ENCODE measurements at places on chromosomes 3 and 15.

DNA sequence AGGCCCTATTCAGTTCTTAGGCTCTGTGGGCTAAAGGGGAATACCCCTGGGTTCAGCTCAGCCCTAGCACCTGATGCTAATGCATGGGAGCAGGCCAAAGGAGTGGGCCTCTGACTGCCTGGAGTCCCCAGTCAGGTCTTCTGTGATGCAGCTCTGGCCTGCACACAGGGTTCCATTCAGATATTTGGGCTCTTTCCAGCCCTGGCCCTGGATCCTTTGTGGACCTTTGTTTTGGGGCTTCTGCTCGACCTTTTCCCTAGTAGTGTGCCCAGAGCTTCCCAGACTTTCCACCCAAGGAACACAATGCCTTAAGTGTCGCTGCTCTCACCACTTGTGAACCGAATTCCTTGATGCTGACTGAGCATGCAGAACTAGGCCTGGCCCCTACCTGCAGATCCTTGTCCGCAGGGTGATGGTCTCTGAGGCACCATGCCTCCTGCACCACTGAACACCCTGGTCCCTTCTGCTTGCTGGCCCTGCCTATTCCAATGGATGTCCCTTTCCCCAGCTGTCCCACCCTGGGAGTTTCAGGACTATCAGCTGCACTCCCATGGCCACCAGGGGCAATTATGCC lies 5.1 kb downstream of the SEC13 start:
- no peak overlapping the region for H3K4me3 ChIP-seq
- no peak for DNase-seq
- no peak overlapping the region for H3K27ac ChIP-seq
- H3K36me3 ChIP-seq: peaks cover 62% of the 10 kb centered on the region
- no peaks in the 10 kb centered on the region for H3K27me3 ChIP-seq

GRCh38 chr3:37608061-37608702 lies 253.5 kb upstream of the CTDSPL start:
- H3K27me3 ChIP-seq: no peaks in the 10 kb centered on the region
- peaks cover 58% of the 10 kb centered on the region for H3K4me1 ChIP-seq
- H3K36me3 ChIP-seq: no peaks in the 10 kb centered on the region
- H3K4me3 ChIP-seq: no peak overlapping the region

DNA sequence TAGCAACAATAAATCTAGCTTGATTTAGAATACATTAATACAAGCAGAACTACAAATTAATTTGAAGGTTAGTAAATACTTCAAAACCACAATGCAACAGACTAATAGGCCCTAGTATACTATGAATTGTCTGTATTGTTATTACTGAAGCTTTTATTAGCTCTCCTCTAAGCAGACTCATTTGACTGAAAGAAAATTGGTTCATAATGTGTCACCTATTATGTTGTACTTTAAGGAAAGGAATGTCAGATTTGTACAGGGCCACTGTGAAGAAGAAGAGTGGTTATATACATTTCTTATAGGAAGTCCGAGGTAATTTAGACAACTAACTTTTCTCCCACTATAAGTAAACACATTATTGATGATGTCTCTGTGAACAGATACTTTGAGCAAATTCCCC lies 954.5 kb downstream of the ZPLD1 start:
- H3K27ac ChIP-seq: no peak overlapping the region
- H3K4me3 ChIP-seq: no peak overlapping the region
- H3K4me1 ChIP-seq: no peaks in the 10 kb centered on the region

DNA sequence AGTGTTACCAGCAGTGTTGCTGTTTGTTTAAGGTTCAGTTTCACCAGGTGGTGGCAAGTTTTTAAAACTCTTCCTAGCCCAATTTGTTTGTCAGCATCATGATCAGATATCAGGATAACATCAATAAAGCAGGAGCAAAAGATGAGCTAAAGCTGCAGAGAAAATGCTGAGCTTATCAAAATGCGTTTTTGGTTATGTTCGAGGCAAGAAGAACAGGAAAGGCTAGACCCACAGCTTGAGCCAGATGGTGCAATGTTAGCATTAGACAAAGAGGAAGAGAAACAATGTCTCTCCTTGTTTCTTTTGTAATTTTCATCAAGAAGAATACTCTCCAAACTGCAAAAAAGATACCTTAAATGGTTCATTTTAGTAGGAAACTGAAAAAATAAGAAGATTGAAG lies 66.2 kb downstream of the THRB start:
- no peaks in the 10 kb centered on the region for H3K27me3 ChIP-seq
- no peak overlapping the region for H3K4me3 ChIP-seq
- H3K27ac ChIP-seq: no peak overlapping the region
- DNase-seq: no peak

DNA sequence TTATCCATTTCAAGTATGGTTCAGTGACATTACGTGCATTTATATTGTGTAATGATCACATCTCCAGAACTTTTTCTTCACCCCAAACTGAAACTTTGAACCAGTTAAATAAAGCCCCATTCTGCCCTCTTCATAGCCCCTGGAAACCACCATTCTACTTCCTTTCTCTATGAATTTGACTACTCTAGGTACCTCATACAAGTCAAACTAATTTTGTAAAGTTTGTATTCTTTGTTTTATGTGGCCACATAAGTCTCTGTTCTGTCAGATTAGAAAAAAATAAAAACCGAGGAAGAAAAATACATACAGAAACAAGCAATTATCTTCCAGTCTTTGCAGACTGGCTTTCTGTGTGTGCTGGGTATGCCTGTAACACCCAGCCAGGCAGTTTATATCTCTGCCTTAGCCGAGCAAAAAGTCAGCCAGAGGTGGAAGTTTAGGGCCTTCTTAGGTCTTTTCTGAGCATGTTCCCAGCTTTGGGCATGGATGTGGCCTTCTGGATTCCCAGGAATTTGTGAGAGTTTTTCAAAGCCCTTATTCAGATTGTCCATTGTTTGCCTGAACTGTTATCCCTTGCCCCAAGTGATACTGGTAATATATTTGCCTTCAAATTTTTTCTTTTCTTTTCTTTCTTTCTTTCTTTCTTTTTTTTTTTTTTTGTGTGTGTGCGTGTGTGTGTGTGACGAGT lies 6.0 kb upstream of the GRAMD1C start:
- no peaks in the 10 kb centered on the region for H3K36me3 ChIP-seq
- H3K4me1 ChIP-seq: no peaks in the 10 kb centered on the region
- DNase-seq: no peak
- no peak overlapping the region for H3K27ac ChIP-seq

DNA sequence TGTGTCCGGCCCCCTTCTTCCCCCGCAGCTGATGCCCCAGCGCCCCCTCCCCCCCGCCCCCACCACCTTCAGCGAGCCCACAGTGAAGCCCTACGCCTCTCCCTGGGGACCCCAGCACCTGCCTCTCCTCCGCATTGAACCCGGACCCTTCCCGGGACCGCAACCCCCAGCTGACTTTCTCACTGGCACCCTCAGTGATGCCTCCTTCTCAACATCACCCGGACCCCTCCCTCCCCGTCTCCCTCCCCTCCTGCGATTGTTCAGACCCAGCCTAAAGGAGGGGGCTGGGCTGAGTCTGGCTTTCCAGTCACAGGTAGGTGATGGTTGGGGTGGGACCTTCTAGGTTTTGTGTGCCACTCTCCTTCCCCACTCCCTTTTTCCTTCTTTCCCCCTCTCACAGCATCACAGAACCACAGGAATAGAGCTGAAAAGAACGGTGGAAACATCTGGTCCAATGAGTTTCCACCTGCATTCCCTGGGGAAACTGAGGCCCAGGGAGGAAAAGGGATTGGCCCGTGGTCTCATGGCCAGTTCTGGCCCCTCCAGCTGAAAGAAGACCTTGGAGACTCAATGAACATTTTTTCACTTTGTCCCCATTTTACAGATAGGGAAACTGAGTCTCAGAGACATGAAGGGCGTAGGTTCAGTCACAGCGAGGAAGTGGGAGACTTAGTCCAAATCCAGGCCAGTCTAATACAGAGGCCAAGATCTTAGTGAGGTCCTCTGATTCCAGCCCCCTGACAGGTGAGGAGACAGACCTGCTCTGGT lies 828 bp downstream of the CAND2 start:
- H3K27me3 ChIP-seq: no peaks in the 10 kb centered on the region
- no peaks in the 10 kb centered on the region for H3K36me3 ChIP-seq
- H3K4me3 ChIP-seq: peak overlapping the region; percentile 60
- peak overlapping the region; percentile 95 for H3K27ac ChIP-seq
- DNase-seq: no peak
- H3K4me1 ChIP-seq: peaks cover 13% of the 10 kb centered on the region

- no peaks in the 10 kb centered on the region for H3K27me3 ChIP-seq
- H3K36me3 ChIP-seq: peaks cover 6% of the 10 kb centered on the region
- H3K4me3 ChIP-seq: no peak overlapping the region
- no peak overlapping the region for H3K27ac ChIP-seq
Measured at GRCh38 chr3:81716870-81717509, 44.5 kb downstream of the GBE1 start.

- no peak overlapping the region for H3K27ac ChIP-seq
- no peaks in the 10 kb centered on the region for H3K4me1 ChIP-seq
- no peaks in the 10 kb centered on the region for H3K27me3 ChIP-seq
Measured at GRCh38 chr15:50487287-50487686, 59.2 kb downstream of the USP50 start.

DNA sequence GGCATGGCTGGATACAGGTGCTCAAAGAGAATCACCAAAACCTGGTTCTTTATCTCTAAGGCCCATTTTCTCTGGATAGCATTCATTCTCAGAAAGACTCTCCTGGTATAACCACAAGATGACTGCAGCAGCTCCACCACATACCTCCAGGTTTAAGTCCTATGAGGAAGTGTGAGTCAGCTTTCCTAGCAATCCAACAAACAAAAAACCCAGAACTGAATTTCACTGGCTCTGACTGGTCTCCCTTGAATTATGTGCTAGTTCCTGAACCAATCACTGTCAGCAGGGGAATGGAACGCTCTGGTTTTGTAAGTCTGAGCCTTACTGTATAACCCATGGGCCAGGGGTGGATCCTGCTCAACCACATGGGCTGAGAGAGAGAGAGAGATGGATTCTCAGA lies 27.2 kb downstream of the MRPL46 start:
- H3K36me3 ChIP-seq: no peaks in the 10 kb centered on the region
- no peak overlapping the region for H3K27ac ChIP-seq
- no peaks in the 10 kb centered on the region for H3K4me1 ChIP-seq
- no peak overlapping the region for H3K4me3 ChIP-seq
- H3K27me3 ChIP-seq: peaks cover 4% of the 10 kb centered on the region

GRCh38 chr15:73564255-73564654 lies 68.9 kb downstream of the NPTN start:
- H3K36me3 ChIP-seq: peaks cover 66% of the 10 kb centered on the region
- no peak for DNase-seq
- no peaks in the 10 kb centered on the region for H3K4me1 ChIP-seq
- no peaks in the 10 kb centered on the region for H3K27me3 ChIP-seq
- no peak overlapping the region for H3K4me3 ChIP-seq

DNA sequence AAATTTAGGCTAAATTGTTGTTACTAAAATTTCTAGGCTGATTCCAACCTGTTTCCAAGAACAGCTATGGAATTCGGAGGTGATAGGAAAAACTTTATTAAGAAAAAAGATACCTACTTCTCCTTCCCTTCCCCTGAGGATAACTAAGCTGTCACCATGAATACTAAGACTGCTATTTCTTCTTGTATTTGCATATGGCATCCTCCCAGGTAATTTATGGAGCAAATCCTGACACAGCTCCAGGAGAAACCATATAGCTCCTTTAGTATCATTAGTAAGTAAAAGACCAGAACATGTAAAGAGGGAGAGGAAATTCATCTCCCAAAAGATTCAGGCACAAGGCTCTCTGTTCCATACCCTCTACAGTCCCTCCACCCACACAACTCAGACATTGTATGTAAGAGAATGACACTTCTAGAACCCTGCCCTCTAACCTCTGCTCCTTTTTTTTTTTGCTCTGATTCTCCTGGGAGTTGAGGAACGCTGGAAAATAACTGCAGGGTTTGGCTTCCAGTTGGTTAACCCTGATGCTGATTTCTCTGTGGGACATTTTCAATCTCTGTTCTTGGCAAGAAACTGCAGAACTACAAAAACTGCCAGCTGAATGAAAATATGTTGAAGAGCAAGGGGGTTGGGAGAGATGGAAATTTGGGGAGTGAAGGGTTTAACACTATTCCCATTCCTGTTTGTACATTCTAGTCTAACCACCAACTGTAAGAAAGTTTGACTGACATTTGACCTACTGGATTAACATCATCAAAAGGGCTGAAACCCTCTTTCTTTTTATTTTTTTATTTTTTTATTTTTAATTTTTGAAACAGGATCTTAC lies 14.2 kb upstream of the MAGI1 start:
- H3K27me3 ChIP-seq: no peaks in the 10 kb centered on the region
- H3K4me3 ChIP-seq: no peak overlapping the region
- no peaks in the 10 kb centered on the region for H3K36me3 ChIP-seq
- peaks cover 3% of the 10 kb centered on the region for H3K4me1 ChIP-seq

DNA sequence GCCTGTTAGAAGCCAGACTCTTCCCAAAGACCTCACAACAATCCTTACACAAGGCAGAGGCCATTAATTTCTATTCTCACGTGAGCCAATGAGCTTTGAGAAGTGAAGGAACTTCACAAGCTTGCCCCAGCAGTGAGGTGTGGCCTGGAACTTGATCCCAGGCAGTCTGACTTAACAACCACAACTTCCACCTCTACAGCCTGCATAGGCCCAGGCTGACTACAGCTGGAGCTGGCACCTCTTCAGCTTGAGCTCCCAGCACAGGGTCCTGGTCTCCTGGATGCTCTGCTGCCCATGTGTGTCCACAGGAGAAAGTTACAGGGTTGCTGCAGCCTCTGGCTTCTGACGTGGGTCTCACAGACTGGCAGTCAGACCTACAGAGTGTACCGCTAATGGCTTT lies 111.0 kb downstream of the ERC2 start:
- DNase-seq: no peak
- H3K4me1 ChIP-seq: no peaks in the 10 kb centered on the region
- H3K27me3 ChIP-seq: no peaks in the 10 kb centered on the region
- no peaks in the 10 kb centered on the region for H3K36me3 ChIP-seq

DNA sequence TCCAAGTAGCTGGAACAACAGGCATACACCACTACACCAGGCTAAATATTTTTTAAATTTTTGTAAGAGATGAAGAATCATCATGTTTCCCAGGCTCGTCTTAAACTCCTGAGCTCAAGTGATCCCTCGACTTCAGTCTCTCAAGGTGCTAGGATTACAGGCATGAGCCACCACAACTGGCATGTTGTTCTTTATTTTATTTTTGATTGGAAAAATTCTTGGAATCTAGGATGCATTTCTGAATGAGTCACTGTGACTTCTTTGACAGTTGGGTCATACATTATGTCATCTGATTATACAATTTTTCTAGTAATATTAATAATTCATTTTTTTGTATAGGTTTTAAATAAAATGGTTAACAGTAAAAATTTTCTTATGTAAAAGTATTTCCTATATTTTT lies 870.2 kb downstream of the SI start:
- no peaks in the 10 kb centered on the region for H3K36me3 ChIP-seq
- H3K27ac ChIP-seq: no peak overlapping the region
- DNase-seq: no peak
- H3K4me1 ChIP-seq: no peaks in the 10 kb centered on the region

- no peaks in the 10 kb centered on the region for H3K36me3 ChIP-seq
- DNase-seq: no peak
- H3K27me3 ChIP-seq: no peaks in the 10 kb centered on the region
Measured at GRCh38 chr3:141811348-141811747, 48.1 kb downstream of the GRK7 start.

GRCh38 chr3:24069045-24069444 lies 124.0 kb downstream of the NR1D2 start:
- H3K27me3 ChIP-seq: no peaks in the 10 kb centered on the region
- H3K36me3 ChIP-seq: no peaks in the 10 kb centered on the region
- DNase-seq: no peak

GRCh38 chr3:174199696-174200095 lies 659.4 kb upstream of the NAALADL2 start:
- no peak for DNase-seq
- H3K27ac ChIP-seq: no peak overlapping the region
- H3K36me3 ChIP-seq: no peaks in the 10 kb centered on the region
- no peaks in the 10 kb centered on the region for H3K27me3 ChIP-seq
- no peak overlapping the region for H3K4me3 ChIP-seq

GRCh38 chr3:197368330-197368729 lies 69.9 kb upstream of the DLG1 start:
- peaks cover 9% of the 10 kb centered on the region for H3K4me1 ChIP-seq
- no peak overlapping the region for H3K27ac ChIP-seq
- no peak overlapping the region for H3K4me3 ChIP-seq
- DNase-seq: no peak
